Stimulated activated CD8-positive, alpha-beta memory T cell treated with anti-CD3 and anti-CD28 coated beads, Interleukin-4, amount 100 ng/mL, for 48 hours (primary cell): ENCODE measurements at places on chromosomes 12 and 14.

- DNase-seq: no peak
These were observed 3.0 kb downstream of the SMCO3 start for GRCh38 chr12:14810953-14811483.

GRCh38 chr12:30614031-30614430 lies 81.6 kb downstream of the IPO8 start:
- no peak for DNase-seq

DNA sequence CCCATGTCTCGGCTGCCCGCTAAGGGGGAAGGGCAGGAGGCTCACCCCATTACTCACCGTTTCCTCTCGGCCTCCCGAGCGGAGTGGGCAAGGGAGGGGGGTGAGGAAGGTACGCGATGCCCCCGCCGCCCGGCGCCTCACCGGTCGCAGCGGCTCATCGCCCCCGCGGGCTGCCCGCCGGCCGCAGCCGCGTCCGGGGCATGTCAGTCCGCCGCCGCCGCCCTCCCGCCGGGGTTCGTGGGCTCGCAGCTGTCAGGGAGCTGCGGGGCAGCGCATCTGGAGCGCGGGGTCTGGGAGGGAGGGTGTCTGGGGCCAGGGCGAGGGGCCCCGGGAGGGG lies 461 bp downstream of the SLC8A3 start:
- no peak for DNase-seq

- no peak for DNase-seq
These were observed 17.9 kb upstream of the NFYB start for GRCh38 chr12:104155711-104156555.

- DNase-seq: no peak
These were observed 12.6 kb upstream of the OR8S1 start for GRCh38 chr12:48512855-48513254.

DNA sequence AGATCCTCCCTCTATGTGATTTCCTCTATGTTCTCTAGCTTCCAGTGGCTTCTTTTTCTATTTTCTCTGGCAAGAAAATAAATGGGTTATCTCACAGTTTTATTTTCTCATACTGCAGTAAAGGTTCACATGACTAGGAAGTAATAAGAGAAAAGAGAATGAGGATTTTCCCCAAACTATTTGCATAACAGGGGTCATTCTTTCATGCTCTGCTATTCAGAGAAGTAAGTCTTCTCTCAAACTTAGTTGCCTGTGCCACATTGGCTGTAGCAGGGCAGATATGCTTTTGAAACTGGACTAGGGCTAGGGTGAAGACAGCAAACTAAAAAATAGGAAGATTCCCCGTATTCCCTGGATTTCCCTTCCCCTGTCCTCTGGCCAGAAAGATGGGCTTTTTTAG lies 57.4 kb downstream of the ACSM4 start:
- no peak for DNase-seq

GRCh38 chr14:77498984-77499527 lies 440 bp upstream of the ISM2 start:
- DNase-seq: no peak

DNA sequence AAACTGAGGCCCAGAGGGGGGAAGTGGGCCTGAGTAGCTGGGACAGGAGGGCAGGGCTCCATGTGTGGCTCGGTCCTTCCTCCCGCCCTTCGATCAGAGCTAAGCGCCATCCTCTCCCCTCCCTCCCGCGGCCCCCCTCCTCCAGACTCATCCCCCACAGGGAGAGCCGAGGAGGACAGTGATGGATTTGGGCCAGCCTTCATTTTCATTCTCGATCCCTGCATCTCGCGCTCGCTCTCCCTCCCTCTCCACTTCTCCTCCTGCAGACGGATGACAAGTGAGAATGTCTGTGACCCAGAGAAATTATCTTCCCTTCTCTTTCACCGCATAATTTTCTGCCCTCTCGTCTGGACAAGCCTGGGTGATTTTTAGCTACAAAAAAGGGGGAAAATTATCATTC lies 183.3 kb downstream of the RBM19 start:
- DNase-seq: no peak

GRCh38 chr12:86735072-86735471 lies 478.9 kb upstream of the MGAT4C start:
- no peak for DNase-seq

DNA sequence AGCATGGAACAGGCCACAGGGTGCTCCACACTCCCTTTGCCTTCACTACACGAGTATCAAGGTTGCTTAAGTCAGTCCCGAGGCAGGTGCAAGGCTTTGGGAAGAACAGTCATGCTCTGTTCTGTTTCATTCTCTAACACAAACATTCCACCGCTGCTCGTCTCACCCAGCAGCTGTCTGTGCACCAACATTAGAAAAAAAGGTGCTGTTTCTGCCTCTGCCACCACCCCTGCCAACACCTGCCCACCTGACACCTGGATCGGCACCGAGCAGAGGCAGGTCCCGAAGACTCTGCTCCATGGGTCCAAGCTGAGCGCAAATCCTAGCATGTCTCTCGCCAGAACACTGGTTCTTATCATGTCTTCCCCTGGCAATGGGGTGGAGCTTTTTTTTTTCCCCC lies 347.7 kb downstream of the TMEM132D start:
- DNase-seq: no peak
